NT2/D1 (cell line): ENCODE measurements at places on chromosomes 12 and 14.

GRCh38 chr14:38199739-38200138, 8.0 kb upstream of the SSTR1 start:
- no peak for DNase-seq

GRCh38 chr12:131694116-131694838, 16.6 kb upstream of the SFSWAP start:
- DNase-seq = no peak

DNA sequence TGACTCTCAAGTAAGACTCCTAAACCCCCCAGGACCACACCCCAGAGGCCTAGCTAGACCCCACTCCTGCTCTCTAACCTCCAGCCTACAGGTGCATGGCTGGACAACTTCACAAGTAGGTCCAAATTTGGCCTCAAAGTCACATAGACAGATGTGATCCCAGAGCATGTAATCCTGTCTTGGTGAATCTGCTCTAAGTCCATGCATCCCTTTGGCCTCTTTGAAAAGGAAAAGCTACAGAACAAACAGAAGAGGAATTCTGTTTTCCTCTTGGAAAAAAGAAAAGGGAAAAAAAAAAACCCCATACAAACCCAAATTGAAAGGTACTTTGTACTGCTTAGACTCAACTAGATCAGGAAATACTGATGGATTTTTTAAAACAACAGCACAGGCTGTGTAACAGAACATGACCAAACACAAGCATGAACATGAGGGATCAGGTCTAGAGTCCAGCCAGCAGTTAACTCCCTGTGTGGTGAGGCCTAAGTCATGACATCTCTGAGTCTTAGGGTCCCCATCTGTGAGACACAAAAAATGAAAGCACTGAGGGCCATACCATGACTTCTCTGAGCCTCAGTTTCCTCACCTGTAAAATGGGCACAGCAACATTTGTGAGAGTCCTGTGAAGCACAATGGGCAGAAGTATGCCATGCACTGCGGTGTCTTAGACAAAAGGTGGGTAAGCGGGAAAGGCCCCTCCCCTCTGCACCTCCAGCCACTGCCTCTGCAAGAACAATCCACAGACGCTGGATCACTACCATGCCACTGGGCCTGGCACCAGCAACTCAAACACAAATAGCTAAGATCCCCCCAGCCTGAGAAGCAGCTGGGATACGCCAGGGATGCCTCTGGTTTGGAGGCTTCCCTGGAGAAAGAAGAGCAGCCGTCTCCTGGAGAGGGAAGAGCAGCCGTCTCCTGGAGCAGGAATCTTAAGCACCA, 9.9 kb downstream of the PITPNM2 start:
- no peak for DNase-seq

DNA sequence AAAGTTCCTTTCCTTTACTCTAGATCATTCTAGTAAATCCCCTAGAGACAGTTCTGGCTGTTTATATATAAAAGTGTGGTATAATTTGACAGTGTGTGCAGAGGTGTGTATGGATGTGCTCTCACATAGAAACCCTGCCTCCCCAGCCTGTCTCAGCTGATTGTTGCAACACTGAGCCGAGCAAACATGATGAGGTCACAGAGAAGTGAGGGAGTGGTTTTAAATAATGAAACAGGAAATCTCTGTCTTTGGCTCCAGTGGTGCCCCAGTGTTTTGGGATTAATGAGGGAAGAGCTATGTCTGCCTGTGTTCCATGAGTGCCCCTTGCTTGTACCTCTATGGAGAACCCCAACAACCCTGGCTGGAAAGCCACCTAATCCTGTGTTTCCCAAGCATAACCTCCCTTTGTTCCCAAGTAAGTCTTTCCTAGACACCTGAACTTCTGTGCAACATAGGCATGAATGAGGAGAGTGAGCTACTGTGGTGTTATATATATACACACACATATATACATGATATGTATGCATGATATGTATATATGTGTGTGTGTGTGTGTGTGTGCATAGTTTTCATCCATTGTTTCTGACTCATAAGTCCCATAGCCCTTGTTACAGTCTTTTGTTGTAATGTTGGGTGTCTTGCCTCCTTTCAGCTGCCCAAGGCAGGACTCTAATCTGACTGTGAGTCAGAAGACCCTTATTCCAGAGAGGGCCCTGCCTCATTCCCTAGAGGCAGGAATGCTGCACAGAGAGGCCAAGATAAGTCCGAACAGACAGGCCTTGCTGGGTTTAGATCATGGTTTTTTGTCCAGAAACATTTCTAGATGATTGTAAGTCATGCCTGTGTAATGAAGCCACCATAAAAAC, 18.0 kb downstream of the TRAF3 start:
- DNase-seq = no peak

DNA sequence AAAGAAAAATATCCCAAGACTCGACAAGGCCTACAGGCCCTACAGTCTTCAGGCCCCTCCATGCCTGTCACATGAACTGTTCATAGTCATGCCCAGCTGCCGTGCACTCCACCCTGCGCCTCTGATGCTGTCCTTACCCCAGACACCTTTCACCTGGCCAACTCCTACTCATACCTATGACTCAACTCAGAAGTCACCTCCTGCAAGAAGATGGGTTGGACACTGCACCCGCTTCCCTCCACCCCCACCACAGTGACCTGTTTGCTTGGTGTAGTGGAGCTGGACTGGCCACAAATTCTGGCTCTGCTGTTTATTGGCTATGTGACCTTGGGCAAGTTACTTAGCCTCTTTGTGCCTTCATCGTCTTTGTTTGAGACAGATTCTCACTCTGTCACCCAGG, 56.2 kb downstream of the PHETA1 start:
- DNase-seq = no peak

DNA sequence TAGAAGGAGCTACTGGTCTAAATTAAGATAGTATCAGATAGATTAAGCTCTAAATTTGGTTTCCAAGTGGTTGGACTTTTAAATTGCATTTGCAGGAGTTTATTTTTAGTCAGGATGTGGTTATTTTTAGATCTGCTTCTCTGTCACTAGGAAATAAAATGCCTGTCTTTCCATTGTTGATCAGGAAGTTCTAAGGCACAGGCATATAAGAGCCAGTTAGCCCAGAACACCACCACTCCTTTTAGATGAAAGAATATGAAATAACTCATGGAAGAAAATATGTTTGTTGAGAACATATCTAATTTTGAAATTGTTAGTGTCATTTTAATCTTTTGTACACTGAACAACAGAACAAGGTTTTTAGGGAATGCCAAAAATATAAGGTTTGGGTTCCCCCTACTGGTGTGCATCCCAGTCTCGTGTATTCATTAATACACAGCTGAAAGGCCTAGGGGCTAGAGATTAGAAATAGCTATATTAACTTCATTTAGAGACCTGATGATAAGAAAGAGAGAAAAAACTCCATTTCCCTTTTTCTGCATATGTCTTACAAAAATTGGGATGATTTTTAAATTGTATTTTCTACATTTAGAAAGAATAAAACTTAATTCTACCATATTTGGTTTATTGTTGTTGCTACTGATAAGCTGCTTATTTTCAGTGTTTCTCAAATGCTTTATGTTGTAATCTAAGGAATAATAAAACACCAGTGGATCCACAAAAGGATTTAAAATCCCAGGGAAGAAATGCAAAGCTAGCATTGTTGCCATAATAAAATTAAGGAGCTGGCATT, 67.2 kb downstream of the RIC8B start:
- peak; percentile 16 for DNase-seq

DNA sequence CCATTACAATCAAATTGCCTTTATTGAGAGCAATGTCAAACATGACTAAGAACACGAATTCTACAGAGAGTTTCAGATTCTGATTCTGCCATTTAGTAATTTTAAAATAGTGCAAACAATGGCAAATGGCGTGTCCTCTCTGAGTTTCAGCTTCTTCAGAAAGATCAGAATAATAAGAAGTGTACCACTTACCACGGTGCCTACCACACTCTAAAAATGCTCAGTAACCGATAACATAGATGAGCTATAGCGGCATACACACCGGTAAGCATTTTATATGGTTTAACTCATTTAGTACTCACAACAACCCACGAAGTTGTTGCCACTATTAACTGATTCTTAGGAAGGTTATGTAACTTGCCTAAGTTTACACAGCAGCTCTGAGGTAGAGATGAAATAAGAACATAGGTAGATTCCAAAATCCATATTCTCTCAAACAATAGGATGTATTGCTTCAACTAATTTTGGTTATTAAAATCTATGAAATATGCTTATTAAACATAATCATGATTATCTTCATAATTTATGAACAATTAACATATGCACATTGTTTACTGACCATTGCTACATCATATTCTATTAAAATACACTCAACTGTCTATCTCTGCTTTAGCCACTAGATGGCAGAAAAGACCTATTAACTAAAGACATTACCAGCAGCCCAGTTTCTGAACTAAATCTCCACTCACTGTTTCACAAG, 38.3 kb downstream of the SLC6A15 start:
- peak; percentile 25 for DNase-seq

DNA sequence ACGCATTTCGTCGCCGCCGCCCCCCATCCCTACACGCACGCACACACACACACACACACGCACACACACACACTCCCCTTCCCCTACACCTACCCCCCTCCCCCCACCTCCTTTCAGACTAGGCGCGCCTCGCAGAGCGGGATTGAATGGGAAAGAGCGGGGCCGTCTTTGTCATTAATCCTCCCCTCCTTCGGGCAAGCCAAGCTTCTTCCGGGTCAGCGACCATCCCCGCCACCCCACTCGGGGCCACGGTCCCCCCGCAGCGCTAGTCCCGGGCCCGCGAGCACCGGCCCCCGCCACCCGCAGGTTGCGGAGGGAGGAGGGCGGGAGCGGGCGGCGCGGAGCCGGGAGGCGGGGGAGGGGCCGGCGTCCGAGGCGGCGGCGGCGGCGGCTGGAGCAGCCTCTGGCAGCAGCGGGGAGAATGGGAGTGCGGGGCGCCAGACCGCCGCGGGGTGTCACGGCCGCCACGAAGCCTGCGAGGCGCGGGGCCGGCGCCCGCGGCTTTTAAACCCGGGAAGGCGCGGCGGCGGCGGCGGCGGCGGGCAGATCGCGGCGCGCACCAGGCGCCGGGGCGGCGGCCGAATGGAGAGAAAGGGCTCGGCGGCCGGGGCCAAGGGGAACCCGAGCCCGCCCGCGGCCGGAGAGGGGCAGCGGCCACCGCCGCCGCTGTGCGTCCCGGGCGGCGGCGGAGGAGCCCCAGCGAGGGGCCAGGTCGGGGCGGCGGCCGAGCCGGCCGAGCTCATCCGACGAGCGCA, at the start of gene TTC9:
TSS of gene TTC9 (plus strand) at position 369 of the 755 bp plus-strand sequence. CDS start at position 583, 214 bp downstream.
- DNase-seq = no peak

GRCh38 chr14:57091030-57091608, 177.6 kb downstream of the EXOC5 start:
- no peak for DNase-seq

GRCh38 chr12:49689785-49690184, 17.4 kb downstream of the FMNL3 start:
- no peak for DNase-seq

GRCh38 chr12:76548222-76548837, 11.2 kb downstream of the OSBPL8 start:
- no peak for DNase-seq

DNA sequence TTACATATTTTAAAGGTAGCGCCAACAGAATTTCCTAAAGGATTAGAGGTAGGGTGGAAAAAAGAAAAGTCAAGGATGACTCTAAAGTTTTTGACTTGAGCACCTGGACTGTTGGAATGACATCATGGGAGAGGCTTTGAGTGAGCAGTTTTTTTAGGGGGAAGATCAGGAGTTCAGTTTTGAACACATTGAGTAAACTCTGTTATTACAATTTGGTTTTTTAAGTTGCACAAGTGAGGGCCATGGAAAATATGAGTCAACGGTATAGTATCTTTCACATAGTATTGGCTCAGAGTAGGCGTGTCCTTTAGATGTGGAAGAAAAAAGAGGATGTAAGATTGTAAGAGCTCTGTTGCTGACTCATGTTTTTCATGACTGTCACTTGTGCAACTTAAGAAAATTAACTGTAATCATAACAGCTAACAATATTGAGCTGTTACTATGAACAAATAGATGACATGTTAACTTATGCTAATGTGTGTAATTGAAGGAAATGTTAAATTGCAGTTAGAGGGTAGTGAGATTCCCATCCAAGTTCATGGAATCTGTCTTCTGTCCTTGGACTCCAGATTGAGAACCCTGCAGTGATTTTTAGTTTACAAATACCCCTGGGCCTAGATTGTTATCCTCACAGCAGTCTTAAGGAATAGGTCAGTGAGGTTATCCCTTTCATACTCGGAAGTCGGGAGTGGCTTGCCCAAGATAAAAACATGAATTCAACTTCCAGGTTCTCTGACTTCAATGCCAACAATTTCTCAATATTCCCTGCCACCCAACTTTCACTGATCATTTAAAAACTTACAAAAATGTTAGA, 48.2 kb upstream of the ATP2B1 start:
- no peak for DNase-seq

DNA sequence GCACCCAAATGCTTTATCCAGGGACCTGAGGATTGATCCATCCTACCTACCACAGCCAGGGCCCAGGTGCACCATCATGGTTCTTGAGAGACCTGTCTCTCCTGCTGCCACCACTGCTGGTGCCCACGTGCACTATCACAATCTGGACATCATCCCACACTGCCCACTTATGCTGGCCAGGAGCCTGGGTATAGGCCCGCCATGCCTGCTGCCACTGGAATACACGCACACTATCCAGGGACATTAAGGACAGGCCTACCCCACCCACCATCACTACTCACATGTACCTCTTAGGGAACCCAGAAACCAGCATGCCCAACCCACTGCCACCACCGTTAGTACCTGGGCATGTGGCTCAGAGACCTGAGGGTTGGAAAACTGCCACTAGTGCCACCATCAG, 207.7 kb downstream of the NELL2 start:
- no peak for DNase-seq

- DNase-seq = no peak
Observed at GRCh38 chr14:74634964-74635363, 22.9 kb upstream of the LTBP2 start.

DNA sequence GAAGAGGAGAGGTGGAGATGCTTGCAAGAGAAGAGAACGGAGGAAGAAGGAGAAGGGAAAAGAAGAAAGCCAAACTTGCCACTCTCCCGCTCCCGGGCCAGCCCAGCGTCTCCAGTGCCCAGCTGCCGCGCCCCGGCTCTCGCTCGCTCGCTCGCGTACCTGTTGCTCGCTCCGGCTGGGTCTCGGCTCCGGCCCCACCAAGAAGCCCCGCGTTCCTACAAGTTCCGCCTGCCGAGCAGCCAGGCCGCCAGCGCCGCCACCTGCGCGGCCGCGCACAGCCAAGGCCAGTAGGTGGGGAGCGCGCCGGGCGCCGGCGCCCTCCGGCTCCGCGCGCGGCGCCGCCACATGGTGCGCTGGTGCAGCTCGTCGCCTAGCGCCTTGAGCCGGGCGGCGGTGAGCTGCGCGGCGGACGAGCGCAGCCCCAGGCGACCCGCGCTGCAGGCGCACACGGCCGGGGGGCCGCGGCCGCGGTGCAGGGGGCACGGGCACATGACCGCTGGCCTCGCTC, 370 bp downstream of the HRK start:
- DNase-seq = no peak
